Activated T-helper 17 cell treated with anti-CD3 and anti-CD28 coated beads, Interleukin-2, amount 50 U/mL, for 72 hours (primary cell): ENCODE measurements at places on chromosomes 1 and 21.

DNA sequence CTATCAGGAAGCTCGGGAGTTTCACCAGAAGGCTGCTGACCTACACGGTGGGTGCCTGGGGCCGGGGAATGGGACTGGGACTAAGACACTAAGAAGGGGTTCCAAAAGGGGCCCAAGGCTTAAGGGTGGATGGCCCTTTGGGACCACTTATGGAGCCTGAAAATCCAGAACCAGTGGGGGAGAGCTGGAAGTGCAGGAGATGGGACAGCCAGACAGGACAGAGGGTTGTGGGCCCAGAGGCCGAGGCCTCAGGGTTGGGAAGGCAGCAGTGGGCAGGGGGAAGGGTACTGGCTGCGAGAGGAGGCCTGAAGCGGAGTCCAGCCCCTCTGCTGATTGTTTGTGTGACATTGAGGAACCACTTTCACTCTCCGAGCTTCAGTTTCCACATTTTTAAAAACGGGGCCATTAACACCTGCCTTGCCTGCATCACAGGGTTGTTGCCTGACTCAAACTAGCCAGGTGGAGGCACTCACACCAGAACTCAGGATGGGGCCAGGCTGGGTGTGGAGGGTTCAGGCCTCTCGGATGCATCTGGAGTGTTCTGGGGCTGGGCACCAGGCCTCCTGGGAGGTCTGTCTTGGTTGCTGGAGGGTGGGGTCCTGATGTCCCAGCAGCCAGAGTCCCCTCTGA is 3.0 kb downstream of the TTC24 start:
- no peak for ATAC-seq

- ATAC-seq = no peak
These were observed 248.9 kb downstream of the S1PR1 start for GRCh38 chr1:101485712-101486111.

GRCh38 chr1:59075021-59075420 is 221.9 kb upstream of the FGGY start:
- ATAC-seq = no peak

DNA sequence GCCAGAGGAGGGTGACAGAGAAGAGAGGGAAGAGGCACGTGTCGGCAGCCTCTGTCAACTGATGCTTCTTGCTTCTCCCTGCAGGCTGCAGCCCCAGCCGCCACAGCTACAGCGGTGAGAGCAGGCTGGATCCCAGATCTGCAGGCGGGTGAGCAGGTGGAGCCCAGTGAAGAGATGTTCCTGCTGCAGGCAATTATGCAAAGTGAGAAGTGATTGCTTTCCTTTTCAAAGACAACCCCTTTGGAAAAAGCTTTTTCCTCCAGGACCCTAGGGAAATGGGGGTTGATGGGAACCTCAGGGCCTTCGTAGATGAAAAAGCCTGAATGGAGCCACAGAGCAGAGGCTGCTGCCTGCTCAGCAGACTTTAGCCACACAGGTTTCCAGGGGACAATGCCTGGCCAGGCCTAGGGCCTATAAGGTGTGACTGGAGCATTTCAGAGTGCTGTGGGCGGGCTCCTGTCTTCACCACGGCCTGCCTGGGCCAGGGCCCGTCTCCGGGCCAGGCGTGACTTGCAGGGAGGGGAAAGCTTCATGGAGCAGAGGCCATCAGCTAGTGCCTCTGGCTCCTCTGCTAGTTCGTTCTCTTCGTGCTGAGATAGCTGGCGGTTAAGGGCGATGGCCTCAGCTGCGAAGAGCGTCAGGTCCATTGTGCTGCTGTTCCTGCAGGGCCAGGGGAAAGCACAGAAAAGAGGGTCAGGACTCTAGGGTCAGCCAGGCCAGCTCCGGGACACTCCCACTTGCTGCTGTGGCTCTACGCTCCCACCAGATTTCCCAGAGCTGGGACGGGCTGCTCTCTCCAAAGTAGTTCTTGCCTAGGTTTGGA is 6.9 kb upstream of the KNCN start:
- no peak for ATAC-seq

DNA sequence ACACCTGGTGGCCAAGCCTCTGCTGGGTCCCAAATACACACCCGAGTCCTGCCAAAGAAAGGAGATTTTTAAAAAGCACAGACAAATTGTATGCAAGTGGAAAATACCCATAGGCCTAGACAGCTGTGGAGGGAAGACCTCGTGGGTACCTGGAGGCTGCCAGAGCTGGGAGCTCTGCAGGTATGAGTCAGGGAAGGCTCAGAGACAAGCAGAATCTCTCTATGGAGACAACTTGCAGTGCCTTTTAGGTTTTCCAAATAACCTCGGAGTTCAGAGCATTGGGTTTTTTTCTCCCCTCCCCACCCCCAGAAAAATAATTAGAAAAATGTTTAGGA is 127.7 kb downstream of the EDEM3 start:
- ATAC-seq = no peak

- ATAC-seq = no peak
These were observed 60.5 kb upstream of the IGSF21 start for GRCh38 chr1:18047122-18047521.

DNA sequence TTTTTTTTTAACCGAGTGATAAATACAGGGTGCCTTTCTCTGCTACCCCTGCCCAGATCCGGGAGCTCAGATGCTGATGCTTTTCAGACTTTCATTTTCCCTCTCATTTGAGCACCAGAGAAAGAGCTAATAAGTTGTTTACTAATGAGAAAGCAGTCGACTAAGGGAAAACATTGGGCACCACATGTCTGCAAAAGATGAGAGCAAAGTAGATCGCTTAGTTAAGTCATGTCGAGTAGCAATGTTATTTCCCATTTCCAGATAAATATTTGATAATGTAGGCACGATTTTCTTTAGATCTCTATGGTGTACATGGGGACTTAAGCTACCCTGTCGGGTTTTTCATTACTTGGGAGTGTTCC is 1.2 kb downstream of the PKN2 start:
- no peak for ATAC-seq
